Stomach (tissue), 19 donors: ENCODE measurements at places on chromosomes 2 and 18.

- no peak for DNase-seq
Observed at GRCh38 chr2:54092940-54093339, 22.5 kb upstream of the ACYP2 start.

GRCh38 chr2:235716875-235717496 is 223.1 kb downstream of the AGAP1 start:
- DNase-seq: peak; percentile 43

GRCh38 chr2:24399434-24400206 is 39.3 kb upstream of the ITSN2 start:
- no peak for DNase-seq

- no peak for DNase-seq
Observed at GRCh38 chr2:117851969-117852368, 37.5 kb downstream of the DDX18 start.

DNA sequence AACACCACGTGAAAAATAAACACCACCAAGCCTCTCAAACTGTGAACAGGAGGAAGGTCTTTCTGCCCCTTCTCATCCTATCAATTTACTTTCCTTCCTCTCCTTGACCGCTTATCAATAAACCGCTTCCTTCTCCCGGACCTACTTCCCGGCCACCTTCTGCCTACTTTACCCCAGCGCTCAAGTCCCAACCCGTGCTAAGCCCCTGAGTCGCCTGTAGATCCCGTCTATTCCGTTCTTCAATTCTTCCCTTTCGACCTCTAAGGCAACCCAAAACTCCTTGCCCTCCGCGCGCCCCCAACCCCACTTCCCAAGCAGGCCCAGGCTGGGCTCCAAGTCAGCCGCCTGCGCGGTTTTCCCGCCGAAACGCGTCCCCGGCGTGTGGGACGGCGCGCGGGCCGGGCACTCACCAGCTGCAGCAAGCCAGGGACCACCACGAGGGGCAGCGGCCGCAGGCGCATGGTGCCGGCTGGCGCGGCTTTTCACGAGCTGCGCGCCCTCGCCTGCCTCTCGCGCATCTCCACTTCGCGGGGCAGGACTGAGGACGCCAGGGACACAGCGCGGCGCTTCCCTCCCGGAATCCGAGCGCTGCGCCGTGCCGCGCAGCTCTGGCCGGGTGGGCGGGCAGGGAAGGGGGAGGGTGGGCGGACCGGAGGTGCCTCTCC is at the start of gene NXPH2:
Gene NXPH2, minus strand, starts transcription at position 610 of the 665 bp plus-strand sequence. Its CDS starts 149 bp downstream, at position 461.
- no peak for DNase-seq
